OCI-M1 (cell line): ENCODE measurements at places on chromosomes 1 and 21.

GRCh38 chr1:239545466-239545865 lies 159.1 kb downstream of the CHRM3 start:
- no peak for DNase-seq

GRCh38 chr1:119595606-119596005 lies 52.5 kb downstream of the ZNF697 start:
- no peak for DNase-seq

DNA sequence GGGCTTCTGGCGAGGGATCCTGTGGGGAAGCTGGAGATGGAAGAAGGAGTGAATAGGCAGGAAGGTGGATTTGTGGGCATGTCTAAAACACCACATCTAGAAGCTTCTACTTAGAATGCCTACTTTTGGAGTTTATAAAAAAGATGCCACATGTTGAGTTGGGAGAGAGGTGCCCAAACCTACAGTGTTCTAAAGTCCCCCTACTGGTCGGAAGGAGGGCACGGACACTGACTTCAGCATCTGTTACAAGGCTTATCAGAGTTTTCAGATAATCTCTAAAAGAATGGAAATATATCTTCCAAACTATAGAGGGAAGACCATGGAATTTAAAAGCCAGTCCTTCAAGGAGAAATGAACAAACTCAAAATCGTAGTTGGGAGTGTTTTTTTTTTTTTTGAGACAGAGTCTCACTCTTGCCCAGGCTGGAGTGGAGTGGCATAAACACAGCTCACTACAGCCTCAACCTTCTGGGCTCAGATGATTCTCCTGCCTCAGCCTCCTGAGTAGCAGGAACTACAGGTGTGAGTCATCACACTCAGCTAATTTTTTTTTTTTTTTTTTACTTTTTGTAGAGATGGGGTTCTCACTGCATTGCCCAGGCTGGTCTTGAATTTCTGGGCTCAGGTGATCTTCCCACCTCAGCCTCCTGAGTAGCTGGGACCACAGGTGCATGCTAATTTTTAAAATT lies 14.8 kb downstream of the IBA57 start:
- DNase-seq: no peak

- DNase-seq: no peak
Observed at GRCh38 chr1:29708381-29708780, 472.1 kb downstream of the PTPRU start.

GRCh38 chr1:40986328-40986783 lies 6.9 kb downstream of the CTPS1 start:
- no peak for DNase-seq

GRCh38 chr1:12047120-12047876 lies 15.8 kb upstream of the TNFRSF8 start:
- DNase-seq: peak; percentile 49

- DNase-seq: no peak
Observed at GRCh38 chr1:8435569-8436071, 117.7 kb downstream of the SLC45A1 start.

GRCh38 chr1:112114540-112114939 lies 125.1 kb upstream of the KCND3 start:
- no peak for DNase-seq

DNA sequence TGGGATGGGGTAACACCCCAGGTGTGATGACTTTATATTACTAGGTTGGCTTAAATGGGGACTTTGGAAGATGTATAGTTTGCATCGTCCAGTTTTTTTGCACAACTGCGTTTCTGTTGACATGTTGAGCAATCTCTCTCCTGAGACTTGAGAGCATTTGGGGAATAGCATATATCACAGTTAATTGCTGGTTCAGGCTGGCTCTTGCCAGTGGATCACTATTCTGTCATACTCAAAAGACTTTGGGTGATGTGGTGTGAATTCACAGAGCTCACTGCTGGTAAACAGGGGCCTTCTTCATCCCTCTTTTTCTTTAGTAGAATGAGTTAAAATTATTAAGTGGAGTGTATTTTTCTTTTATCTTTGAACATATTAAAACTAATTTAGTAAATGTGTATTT lies 44.3 kb downstream of the LHX9 start:
- DNase-seq: no peak

GRCh38 chr1:174191349-174191862 lies 32.1 kb downstream of the RABGAP1L start:
- no peak for DNase-seq

- DNase-seq: peak; percentile 78
Observed at GRCh38 chr1:60415696-60416095, 342.1 kb upstream of the C1orf87 start.

- DNase-seq: peak; percentile 94
Observed at GRCh38 chr1:215543191-215543606, 23.9 kb upstream of the KCTD3 start.

GRCh38 chr1:211378844-211379243 lies 52.2 kb downstream of the TRAF5 start:
- DNase-seq: peak; percentile 14

- peak; percentile 83 for DNase-seq
Observed at GRCh38 chr1:67898033-67898726, 64.9 kb upstream of the GNG12 start.

DNA sequence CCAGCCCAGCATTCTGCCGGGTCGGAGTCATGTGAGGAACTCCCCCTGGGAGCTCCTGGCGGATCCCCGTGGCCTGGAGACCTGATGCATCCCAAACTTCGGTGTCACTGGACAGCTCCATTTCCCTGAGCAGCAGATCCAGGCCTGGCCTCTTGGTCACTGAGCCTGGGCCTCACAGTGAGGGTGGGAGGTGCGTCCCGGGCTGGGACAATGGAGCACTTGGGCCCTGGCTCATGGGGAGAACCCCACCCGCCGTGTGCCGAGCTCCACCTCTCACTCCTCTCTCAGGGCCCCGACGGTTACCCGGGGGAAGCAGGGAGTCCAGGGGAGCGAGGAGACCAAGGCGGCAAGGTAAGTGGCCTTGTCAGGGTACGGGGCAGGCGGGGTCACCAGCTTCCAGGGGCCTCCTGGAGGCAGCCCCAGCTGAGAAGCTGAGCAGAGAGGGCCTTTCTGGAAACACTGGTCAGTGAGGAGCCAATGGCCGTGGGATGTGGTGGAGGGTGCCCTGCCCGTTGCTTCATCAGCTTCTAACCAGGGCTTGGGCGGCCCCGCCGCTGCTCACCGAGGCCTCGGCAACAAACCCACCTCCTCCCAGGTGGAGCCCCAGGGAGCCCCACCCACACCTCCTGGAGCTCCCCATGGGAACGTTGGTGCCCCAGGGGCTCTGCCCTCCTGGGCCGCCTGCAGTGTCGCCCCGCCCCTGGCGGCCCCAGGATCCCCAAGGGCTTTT lies 19.8 kb downstream of the COL6A2 start:
- DNase-seq: no peak

- no peak for DNase-seq
Observed at GRCh38 chr21:26070822-26071425, 99.6 kb downstream of the APP start.

GRCh38 chr1:168477792-168478191 lies 66.0 kb downstream of the XCL2 start:
- DNase-seq: no peak

- DNase-seq: peak; percentile 54
Observed at GRCh38 chr1:34787461-34788420, 5.1 kb upstream of the GJA4 start.

GRCh38 chr1:221708987-221709386 lies 32.9 kb downstream of the DUSP10 start:
- DNase-seq: peak; percentile 77

GRCh38 chr1:216815260-216816131 lies 92.3 kb upstream of the ESRRG start:
- no peak for DNase-seq
